Muscle of leg (tissue), 16 donors: ENCODE measurements at places on chromosomes 5 and 9. TPM values are rescaled to one million over a fixed set of nuclear protein-coding genes. Genes with fewer than 3 reads are reported as not detected.
A peak's percentile ranks its signal among the peaks of the same experiment; 100 is the strongest.

Gene GBGT1
- polyA plus RNA-seq: 4.6 TPM

DNA sequence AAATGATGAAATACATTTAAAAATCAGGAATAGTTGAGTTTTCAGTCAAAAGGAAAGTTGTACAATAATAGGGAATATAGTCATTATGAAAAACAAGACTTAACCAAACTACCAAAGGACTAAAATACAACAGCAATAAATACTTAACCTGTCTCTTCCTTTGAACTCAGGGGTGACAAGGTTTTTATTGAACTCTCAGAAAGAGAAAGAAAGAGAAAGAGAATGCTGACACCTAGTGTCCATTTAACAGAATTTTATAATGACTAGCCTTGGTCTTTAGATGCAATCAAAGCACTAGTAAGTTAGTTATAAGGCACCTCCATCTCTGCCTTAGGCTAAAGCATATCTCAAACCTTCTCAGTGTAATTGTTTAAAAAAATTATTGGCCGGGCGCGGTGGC lies 47.5 kb downstream of the UIMC1 start:
- DNase-seq: peak; percentile 36

Gene GSN
- polyA plus RNA-seq: 293 TPM

Gene SPINK6
- not detected for polyA plus RNA-seq

- DNase-seq: peak; percentile 44
These were observed 4.5 kb downstream of the SNX30 start for GRCh38 chr9:112755016-112755427.
